ENCODE measurements at places on chromosomes 4 and X.

DNA sequence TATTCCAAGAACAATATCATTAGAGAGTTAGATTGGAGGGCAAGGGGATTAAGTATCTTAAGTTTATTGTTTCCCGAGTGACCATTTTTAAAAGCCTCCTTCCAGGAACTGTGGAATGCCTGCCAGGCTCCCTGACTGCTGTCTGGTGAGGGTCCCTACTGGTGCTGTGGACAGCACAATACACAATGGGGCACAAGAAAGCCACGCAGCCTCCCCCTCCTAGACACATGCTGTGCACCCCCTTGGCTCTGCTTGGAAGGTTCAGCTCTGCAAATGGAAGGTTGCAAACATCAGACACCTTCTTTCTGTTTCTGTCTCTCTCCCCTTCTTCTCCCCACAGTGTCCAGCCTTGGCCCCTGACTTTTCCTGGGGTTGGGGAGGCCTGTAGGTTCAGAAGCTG, 153.2 kb downstream of the SHROOM3 start:
- no peak for DNase-seq

- peak; percentile 12 for DNase-seq
Measured at GRCh38 chrX:80285131-80285773, 135.0 kb upstream of the TENT5D start.

- no peak for DNase-seq
Measured at GRCh38 chr4:168593399-168593798, 96.5 kb downstream of the PALLD start.

- peak; percentile 14 for DNase-seq
Measured at GRCh38 chr4:149793459-149793858, 22.2 kb downstream of the IQCM start.

DNA sequence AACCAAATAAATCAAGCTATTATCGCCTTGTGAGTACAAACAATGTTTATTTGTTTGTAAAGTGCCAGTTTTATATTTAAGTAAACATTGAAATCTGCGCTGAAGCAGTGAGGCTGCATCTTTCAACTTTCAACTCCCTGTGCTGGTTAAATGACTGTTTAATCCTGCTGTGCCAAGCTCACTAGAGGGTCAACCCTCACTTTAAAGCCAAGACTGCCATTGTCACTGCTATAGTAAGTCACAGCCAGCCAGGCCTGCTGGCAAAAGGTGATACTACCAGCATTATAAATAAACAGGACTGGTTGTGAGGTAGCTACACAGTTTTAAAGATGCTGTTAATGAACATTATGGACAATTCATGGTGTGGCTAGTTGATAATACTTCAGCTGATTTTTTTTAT, 34.6 kb downstream of the EFHC2 start:
- no peak for DNase-seq

- DNase-seq, result peak; percentile 89
Measured at GRCh38 chr4:173448103-173448502, 49.2 kb upstream of the SCRG1 start.

- DNase-seq, result peak; percentile 79
Measured at GRCh38 chrX:16573781-16574180, 76.2 kb upstream of the S100G start.

- DNase-seq, result no peak
Measured at GRCh38 chr4:23455456-23456158, 434.2 kb downstream of the PPARGC1A start.

GRCh38 chrX:129123795-129124194, 399.5 kb downstream of the SMARCA1 start:
- DNase-seq, result no peak
